Thyroid gland (tissue), 4 donors: ENCODE measurements at places on chromosomes 2 and 18.

DNA sequence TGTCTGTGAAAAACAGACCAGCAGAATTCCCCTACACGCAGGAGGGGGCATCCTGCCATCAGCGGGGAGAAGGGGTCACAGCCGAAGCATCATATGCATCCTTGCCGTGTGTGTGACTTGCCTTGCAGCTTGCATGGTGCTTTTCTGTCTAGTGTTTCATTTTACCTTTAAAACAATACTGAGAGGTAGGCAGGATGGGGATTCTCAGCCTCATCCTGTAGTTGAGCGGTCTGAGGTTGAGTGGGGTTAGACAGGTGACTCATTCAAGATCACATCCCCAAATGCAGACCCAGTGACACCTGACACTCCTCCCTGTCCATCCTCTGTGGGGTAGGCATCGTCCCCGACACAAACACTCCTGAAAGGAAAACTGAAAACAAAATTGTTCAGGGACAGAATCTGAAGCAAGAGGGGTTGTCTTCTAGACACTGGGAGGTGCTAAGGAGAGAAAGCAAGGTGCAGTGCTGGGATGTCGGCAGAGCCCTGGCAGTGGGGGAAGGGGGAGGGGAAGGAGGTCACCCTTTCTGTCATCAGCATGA, 7.9 kb downstream of the ARL4C start:
- no peak for DNase-seq

DNA sequence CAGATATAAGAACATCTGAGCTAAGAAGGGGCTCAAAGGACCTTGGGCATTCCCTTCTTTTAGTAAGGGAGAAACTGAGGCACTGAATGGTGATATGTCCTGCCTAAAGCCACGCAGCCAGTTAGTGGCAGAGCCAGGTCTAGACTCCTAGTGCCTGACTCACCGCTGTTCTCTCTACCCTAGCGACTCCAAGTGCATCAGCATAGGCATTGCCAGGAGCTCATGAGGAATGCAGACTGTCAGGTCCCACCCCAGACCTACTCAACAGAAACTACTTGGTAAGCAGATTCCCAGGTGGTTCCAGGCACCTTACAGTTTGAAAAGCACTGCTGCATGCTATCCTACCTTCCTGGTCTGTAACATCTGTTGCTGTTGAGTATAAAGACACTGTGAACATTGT, 158.9 kb downstream of the MSH2 start:
- no peak for DNase-seq

DNA sequence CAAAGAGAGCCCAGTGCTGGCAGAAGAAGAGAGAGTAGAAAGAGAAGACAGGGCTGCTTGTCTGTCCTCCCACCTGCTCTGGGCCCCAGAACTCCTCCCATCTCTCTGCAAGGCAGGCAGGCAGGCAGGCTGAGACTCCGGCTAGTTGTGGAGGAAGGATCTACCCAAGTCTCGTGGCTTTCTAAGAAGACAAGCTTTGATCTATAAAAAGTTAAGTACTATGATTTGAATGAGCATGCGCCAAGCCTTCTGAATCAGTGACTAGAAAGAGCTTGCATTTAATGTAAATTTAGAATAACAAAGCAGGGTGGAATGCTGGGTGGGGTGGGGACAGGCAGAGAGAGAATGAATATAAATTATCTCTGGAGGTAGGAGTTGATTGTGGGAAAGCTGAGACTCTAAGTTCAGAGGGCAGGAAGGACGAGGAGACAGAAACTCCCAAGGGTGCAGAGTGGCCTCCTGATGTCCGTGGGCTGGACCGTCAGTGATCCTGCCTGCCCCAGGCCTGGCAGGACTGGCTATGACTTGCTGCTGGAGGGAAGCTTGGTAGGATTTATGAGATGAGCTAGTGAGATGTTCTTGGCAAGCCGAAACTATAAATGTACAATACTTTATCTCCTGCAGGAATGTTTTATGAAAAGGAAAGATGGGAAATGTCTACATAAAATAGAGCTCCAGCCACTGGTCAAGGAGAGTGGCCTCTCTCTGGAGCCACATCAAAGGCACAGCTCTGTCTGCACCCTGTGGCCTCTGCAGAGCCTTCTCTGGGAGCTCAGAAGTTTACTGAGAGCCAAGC, 447.5 kb downstream of the TNS1 start:
- DNase-seq: no peak

DNA sequence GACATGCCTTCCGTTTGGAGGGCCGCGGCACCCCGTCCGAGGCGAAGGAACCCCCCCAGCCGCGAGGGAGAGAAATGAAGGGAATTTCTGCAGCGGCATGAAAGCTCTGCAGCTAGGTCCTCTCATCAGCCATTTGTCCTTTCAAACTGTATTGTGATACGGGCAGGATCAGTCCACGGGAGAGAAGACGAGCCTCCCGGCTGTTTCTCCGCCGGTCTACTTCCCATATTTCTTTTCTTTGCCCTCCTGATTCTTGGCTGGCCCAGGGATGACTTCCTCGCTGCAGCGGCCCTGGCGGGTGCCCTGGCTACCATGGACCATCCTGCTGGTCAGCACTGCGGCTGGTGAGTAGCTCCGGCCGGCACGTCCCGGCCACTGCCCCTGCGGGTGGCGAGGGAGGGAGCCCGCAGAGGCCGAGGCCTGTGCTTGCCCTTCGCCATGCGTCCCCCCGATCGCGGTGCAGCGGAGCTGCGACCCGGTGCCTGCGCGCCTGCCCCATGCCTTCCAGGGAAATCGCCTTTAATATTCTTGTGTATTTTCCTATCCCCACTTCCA, 1.2 kb downstream of the BMPR2 start:
- peak; percentile 49 for DNase-seq

DNA sequence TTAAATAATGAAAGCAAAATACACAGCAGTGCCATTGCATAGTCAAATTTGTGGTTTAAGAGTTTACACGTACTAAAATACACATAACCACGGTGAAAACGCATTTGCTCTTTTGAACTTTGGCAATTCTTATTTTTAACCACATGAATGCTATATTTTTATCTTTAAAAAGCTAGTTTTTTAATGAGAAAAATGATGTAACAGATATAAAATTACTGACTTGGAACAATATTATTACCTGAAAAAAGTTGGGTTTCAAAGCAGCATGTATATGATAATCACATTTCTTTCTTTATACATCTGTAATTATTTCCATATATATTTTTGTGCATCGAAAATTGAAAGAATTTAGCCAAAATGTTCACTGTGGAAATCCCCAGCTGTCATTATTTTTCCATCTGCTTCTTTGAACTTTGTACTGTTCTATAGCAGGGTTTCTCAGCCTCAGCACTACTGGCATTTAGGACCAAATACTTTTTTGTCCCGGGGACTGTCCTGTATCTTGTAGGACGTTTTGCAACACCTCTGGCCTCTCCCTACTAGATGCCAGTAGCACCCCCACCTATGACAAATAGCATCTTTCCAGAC, 75.9 kb upstream of the CAB39 start:
- no peak for DNase-seq

DNA sequence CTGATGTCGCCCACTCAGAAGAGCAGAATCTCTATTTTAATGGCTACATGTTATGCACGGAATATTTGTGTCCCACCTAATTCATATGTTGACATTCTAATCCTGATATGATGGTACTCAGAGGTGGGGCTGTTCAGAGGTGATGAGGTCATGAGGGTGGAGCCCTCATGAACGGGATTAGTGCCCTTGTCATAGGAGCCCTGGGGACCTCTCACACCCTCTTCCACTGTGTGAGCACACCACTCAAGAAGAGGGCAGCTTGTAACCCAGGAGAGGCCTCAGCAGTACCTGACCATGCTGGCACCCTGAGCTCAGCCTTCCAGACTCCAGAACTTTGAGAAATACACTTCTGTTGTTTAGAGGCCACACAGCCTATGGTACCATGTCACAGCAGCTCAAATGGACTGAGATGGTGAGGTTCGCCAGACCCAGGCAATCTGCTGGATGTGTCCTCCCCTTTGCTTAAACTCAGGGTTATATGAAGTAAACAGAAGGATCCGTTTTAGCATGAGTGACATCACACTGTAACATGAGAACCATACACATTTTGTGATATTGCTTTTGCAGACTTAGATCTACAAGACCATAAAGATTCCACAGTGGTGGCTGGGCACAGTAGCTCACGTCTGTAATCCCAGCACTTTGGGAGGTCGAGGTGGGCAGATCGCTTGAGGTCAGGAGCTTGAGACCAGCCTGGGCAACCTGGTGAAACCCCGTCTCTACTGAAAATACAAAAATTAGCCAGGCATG, 48.7 kb downstream of the ATOH8 start:
- no peak for DNase-seq

DNA sequence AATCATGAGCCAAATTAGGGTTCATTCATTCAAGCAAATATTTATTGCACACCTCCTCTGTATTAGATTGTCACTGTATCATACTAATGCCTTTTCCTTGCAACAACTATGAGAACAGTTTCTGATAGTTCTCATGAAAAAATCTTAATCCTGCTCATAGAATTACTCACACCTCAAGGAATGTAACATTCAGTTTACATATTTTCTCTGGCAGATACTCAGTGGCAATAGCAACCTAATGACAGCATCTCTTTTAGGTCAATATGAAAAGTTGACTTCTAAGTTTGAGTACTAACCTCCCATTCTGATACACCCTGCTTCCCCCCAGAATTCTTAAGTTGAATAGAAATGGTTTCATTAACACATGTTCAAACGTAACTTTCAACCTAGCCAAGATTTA, 132.0 kb downstream of the VWC2L start:
- DNase-seq: no peak

- peak; percentile 62 for DNase-seq
Measured at GRCh38 chr2:133755480-133756300, 187.4 kb upstream of the NCKAP5 start.

- no peak for DNase-seq
Measured at GRCh38 chr2:239482778-239483712, 82.2 kb upstream of the HDAC4 start.

GRCh38 chr18:79400091-79400590, 4.4 kb downstream of the NFATC1 start:
- DNase-seq: peak; percentile 68

DNA sequence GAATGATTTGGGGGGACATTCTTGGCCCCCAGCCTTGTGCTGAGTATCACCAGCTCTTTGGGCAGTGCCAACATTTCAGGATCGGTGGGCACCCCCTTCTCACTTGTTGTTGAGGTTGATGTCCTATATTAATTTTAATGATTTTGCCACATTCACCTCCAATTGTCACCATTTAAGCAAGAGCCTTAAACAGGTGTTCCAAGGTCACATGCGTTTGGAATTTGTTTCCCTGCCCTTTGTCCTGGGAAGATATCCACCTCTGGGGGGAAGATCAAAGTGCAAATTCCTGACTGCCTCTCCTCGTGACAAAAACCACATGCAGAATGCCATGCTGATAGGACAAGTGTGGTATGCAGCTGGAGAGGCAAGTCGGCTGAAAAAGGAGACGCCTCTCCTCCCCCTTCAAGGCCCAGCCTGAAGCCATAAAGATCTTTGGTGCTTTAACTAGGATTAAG, 72.5 kb upstream of the ID2 start:
- DNase-seq: no peak

GRCh38 chr2:25505622-25506021, 163.9 kb upstream of the DNMT3A start:
- no peak for DNase-seq

DNA sequence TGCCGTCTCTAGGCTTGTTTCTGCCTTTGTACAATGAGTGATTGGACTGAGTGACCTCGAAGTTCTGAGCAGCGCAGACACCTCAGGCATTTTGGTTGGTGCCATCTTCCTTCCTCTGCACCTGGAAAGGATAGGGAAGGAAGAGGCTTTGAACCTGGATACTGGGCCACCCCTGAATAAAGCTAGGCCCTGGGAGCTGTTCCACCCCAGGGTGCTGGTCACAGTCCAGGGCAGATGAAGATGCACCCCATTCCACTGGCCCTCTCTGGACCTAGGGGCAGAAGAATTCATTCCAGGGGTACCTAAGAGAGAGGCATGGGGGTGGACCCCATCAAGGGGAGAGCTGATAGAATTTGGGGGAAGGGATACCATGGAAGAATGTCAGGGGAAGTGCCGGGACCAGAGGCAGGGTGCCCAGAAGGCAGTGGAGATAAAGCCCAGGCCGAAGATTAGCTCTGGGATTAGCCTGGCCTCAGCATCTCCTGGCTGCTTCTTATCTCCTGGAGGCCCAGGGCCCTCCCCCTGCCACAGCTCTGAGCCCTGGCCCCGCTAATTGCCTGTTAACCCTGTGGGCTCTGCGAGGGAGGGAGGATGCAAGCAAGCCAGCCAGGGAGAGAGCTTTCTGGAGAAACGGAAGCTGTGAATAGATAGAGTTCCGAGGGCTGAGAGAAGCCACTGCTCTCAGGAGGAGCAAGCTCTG, 11.4 kb downstream of the ASIC4 start:
- no peak for DNase-seq

DNA sequence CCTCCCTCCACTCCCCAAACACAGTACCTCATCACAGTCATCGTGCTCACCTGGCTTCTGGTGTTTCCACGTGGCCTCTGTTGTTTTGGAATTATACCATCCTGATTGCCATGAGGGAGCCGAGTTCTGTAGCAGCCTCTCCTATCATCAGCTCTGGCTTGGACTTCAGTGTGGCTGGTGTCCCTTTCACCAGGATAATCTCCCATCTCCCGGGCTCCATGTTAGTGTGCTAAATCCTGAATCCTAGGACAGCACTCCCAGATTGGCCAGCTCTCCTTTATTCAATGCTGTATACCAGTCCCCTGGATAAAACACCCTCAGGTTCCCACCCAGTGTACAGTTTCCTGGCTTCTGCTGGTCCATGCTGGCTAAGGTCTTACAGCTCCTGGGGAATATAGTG, 53.3 kb downstream of the LONRF2 start:
- no peak for DNase-seq

DNA sequence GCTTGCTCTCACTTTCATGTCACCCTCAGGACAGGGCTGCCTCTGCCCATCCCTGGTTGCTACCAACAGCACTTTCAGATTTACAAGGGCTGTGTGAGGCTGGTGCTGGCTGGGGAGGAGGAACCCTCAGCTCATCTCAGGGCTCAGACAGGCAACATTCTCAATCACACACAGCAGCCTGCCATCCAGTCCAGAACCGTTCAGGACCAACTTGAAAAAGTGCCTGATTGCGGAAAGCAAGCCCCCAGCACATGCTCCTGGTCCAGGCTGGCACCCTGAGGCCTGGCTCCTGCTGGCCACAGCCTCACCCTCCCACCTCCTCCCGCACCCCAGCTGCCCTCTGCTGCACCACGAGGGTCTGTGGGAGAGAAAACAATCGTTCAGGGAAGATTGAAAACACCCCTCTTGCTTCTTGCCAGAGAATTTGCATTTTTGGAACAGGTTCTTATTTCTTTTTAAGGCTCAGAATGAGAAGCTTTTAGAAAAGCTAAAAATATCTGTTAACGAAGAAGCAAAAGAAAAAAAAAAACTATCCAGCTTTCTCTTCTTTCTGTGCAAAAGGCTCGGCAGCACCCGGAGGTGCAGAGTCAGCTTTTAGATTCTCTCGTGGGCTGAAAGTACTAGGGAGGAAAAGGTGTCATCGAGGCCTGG, 403.8 kb upstream of the ID2 start:
- DNase-seq: no peak
